ENCODE measurements at places on chromosomes 13 and 19.

DNA sequence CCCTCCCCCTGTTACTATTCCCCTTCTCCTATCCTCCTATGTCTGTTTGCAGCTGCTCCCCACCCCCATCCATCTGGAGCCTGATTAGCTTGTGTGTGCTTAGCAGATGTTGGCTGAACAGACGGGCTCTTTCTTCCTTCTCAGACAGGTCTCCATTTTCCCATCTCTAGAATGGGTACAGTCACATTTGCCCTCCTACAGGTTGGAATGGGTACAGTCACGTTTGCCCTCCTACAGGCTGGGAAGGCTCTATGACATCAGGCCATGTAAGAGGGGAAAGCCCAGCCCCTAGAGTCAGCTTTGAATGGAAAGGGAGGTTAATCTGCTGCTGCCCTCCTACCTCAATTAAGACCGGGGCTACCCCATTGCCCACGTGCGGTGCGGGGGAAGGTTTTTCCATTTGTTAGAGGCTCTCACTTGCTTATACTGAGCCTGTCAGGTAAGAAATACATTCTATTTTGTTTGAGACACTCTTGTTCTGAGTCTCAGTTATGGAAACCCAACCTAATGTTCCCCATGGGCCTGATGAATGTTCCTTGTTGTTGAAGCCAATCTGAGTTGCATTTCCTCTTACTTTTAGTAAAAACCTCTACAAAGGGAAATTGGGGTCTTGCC lies 2.2 kb upstream of the CLEC17A start:
- DNase-seq: no peak

DNA sequence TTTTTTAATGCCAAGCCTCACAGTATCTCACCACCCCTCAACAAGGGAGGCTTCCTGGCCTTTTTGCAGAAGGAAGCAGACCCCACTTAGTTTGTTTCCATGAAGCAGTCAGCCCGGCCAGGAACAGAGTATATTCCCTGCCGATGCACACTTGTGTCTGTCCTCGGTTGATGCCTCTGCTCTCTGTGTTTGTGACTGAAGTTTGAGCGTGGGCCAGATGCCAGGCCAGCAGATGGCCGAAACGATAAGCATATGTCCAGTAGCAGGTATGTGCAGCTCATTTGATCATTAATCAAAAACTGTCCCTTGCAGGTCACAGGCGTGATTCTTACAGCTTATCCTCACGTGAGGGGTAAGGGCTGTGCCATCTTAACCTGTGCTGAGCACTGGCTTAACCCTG lies 144.0 kb downstream of the IRS2 start:
- DNase-seq: no peak

GRCh38 chr19:39119830-39120229 lies 5.8 kb upstream of the PAK4 start:
- no peak for DNase-seq

DNA sequence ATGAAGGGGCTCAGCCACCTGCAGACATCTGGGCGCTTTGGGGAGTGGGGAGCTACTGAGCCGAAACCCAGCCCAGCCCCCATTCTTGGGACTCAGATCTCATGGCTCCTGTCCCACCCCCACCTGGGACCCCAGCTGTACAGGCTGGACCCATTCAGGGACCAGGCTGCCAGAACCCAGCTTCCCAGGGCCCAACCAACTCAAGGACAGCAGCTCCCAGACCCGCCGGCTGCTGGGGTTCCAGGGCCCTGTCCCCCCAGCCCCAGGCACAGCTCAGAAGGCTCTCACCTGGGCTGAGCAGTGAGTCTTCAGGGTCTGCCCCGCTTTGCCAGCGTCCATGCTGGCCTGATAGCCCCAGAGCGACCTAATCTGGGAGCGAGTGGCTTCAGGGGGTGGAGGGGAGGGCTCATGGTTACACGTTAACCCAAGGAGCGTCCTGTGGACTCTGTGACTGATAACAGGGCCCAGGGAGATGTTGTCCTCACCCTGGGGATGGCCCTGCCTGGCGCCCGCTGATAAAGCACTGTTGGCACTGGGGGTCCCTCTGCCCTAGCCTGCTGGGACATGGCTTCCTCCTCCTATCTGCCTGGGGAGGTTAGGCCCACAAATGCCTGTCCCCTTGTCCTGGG lies at the start of gene TMEM86B:
TSS of gene TMEM86B (minus strand) at position 361 of the 629 bp plus-strand sequence. CDS start at position 339, 22 bp downstream.
- no peak for DNase-seq

DNA sequence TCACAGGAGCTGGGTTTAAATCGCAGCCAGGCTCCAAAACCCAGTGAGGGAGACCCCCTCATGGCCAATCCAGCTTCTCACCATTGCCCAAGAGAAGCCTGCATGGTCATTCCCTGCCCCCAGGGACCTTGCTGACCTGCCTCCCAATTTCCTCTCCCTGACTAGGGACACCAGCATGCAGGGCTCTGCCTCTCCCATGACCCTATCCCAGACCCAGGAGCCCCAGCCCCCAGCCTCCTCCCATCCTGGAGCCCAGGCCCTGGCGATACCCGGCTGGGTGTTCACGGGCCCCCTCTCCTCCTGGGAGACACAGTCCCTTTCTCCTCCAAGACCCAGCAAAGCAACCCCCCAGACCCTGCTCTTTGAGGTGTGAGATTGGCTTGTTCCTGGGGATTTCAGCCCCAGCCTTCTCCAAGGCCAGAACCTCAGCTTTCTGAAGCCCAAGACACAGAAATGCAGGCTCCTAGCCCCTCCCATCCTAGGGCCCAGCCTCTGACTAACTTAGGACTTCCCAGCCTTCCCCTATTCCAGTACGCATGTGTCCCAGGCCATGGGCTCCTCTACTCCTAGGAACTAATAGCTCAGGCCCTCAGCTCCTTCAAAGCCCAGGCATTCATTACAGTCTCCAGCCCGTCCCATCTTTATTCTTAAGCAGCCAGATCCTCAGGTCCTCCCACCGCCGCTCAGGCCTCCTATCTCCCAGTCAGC lies 1.1 kb downstream of the GYS1 start:
- DNase-seq: no peak

DNA sequence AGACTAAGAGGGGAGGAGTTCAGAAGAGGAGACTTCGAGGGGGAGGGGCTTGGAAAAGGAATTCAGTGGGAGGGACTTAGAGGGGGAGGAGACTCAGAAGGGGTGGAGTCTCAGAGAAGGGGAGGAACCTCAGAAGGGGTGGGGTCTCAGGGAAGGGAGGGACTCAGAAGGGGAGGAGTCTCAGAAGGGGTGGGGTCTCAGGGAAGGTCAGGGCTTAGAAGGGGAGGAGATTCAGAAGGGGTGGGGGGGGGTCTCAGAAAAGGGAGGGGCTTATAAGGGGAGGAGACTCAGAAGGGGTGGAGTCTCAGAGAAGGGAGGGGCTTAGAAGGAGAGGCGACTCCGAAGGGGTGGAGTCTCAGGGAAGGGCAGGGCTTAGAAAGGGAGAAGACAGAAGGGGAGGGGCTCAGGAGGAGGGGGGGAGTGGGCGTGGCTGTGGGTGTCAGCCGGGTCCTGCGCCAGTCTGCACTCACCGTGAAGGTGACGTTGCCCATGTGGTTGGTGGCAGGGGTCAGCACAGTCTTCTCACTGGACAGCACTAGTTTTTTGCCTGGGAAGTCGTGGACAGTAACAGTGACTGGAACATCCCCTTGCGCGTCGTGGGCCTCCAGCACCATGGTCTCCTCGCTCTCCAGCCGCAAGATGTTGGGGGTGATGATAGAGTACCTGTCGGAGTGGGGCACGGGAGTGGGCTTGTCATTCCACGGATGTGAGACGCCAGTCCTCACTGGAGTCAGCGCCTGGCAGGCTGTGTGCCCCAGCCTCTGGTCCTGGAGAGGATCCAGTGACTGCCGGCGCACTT lies 1.5 kb downstream of the C3 start:
- DNase-seq: peak; percentile 22

- no peak for DNase-seq
These were observed 9.9 kb downstream of the PTH2 start for GRCh38 chr19:49413348-49413747.

Data from activated T-helper 2 cell treated with anti-CD3 and anti-CD28 coated beads, Interferon-gamma antibody, Interleukin-2, Interleukin-4, amounts not matched to agents 10 μg/mL and 5 μg/mL and 100 μg/mL, durations not matched to agents 14 hours and 24 hours and 36 hours (primary cell).